CD4-positive, alpha-beta T cell treated with Interleukin-4 for 4 hours (primary cell): ENCODE measurements at places on chromosomes 12 and 14.

GRCh38 chr12:66971816-66972215 is 292.9 kb upstream of the GRIP1 start:
- DNase-seq: no peak

- peak; percentile 67 for DNase-seq
Observed at GRCh38 chr12:112980491-112981158, 2.3 kb downstream of the OAS2 start.

GRCh38 chr14:105155071-105155651 is 13.4 kb downstream of the JAG2 start:
- no peak for DNase-seq

- DNase-seq: peak; percentile 15
Observed at GRCh38 chr14:30620178-30620577, 1.9 kb upstream of the SCFD1 start.

DNA sequence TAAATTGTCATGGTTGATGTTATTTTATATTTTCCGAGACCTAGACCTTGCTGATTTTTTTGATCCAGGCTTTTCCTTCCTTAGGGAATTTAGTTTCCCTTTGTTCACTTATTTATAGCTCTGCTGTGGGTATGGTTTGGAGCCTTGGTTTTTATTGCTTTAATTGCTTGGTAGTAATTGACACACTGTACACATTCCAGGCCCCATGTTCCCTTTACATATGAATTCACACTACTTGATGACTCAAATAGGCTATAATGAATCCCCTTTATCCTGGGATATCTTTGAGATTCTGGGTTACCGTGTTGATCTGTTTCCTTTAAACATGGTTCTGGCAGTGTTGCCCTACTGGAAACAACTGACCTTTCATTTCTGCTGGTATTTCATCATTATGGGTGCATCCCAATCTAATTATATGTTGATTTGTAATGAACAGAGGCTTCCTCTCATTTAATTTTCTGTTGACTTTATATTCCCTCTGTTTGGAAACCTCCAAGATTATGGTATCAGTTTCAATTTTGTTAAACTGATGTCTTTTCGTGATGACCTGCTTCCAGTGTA is 424.0 kb downstream of the RAD51B start:
- no peak for DNase-seq

- DNase-seq: no peak
Observed at GRCh38 chr14:101563654-101564443, 2.6 kb downstream of the DIO3 start.

GRCh38 chr12:89451841-89452251 is 72.8 kb downstream of the GALNT4 start:
- no peak for DNase-seq

GRCh38 chr14:43135877-43136411 is 1371.1 kb downstream of the FSCB start:
- no peak for DNase-seq

- no peak for DNase-seq
Observed at GRCh38 chr14:99675951-99676350, 8.1 kb upstream of the CYP46A1 start.

GRCh38 chr14:92619671-92620456 is 106.3 kb downstream of the RIN3 start:
- DNase-seq: no peak

DNA sequence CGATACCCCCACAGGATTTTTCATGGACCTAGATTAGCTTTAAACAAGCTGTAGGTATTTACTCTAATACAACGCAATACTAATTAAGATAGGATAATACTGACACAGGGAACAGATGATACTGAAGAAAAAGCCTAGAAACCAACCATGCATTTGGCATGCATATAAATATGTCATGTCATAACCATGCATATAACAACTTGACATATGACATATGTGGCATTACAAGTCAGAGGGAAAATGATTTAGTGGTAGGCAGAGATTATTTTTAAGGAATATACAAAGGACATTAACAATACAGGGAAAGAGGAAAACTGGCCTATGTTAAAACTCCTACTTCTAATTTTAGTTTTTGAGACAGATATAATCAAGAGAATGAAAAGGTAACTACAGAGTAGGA is 27.9 kb downstream of the CAPS2 start:
- DNase-seq: no peak

- DNase-seq: no peak
Observed at GRCh38 chr12:65534238-65534841, 255.9 kb downstream of the MSRB3 start.

GRCh38 chr12:105352052-105352451 is 21.6 kb downstream of the C12orf75 start:
- no peak for DNase-seq

- DNase-seq: no peak
Observed at GRCh38 chr12:46553266-46553665, 180.7 kb upstream of the SLC38A2 start.

GRCh38 chr12:69553628-69554248 is 31.5 kb upstream of the CCT2 start:
- DNase-seq: no peak

DNA sequence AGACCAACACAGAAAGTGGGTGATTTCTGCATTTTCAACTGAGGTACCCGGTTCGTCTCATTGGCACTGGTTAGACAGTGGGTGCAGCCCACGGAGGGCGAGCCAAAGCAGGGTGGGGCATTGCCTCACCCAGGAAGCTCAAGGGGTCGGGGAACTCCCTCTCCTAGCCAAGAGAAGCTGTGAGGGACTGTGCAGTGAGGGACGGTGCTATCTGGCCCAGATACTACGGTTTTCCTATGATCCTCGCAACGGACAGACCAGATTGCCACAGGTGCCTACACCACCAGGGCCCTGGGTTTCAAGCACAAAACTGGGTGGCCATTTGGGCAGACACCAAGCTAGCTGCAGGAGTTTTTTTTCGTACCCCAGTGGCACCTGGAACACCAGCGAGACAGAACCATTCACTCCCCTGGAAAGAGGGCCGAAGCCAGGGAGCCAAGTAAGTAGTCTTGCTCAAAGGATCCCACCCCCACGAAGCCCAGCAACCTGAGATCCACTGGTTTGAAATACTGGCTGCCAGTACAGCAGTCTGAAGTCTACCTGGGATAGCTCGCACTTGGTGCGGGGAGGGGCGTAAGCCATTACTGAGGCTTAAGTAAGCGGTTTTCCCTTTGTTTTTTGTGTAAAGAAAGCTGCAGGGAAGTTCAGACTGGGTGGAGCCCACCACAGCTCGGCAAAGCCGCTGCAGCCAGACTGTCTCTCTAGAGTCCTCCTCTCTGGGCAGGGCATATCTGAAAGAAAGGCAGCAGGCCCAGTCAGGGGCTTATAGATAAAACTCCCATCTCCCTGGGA is 25.5 kb upstream of the NAA30 start:
- DNase-seq: no peak

GRCh38 chr12:13676880-13677279 is 304.5 kb downstream of the GRIN2B start:
- DNase-seq: no peak

- no peak for DNase-seq
Observed at GRCh38 chr14:96098309-96098998, 59.3 kb downstream of the C14orf132 start.

GRCh38 chr14:71638523-71639196 is 293.6 kb upstream of the RGS6 start:
- DNase-seq: no peak

- no peak for DNase-seq
Observed at GRCh38 chr12:105858981-105859710, 279.6 kb downstream of the NUAK1 start.

DNA sequence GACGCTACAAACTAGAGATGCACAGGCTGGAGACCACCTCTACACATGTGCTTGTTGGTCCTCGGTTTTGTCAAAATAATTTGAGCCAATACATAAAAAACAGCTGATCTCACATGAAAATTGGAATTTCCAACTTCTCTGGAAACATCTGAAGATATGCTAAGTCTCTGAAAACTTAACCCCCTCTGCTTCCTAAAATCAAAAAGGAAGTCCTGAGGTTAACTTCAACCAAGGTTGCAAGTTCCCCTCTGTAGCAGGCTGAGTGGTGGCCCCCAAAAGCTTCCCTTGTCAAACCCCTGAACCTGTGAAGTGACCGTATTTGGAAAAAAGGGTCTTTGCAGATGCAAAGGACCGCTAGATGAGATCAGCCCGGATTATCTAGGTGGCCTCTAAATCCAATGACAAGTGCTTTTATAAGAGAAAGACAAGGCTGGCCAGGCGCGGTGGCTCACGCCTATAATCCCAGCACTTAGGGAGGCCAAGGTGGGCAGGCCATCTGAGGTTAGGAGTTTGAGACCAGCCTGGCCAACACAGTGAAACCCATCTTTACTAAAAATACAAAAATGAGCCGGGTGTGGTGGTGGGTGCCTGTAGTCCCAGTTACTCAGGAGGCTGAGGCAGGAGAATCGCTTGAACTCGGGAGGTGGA is 32.0 kb upstream of the VPS37B start:
- no peak for DNase-seq

- DNase-seq: no peak
Observed at GRCh38 chr12:108033090-108033489, 96.0 kb upstream of the WSCD2 start.

GRCh38 chr12:132471011-132471857 is 18.7 kb upstream of the FBRSL1 start:
- no peak for DNase-seq

- DNase-seq: no peak
Observed at GRCh38 chr14:37711831-37712475, 116.5 kb downstream of the TTC6 start.

GRCh38 chr14:24013654-24014514 is 25.2 kb downstream of the DHRS4L2 start:
- peak; percentile 78 for DNase-seq

DNA sequence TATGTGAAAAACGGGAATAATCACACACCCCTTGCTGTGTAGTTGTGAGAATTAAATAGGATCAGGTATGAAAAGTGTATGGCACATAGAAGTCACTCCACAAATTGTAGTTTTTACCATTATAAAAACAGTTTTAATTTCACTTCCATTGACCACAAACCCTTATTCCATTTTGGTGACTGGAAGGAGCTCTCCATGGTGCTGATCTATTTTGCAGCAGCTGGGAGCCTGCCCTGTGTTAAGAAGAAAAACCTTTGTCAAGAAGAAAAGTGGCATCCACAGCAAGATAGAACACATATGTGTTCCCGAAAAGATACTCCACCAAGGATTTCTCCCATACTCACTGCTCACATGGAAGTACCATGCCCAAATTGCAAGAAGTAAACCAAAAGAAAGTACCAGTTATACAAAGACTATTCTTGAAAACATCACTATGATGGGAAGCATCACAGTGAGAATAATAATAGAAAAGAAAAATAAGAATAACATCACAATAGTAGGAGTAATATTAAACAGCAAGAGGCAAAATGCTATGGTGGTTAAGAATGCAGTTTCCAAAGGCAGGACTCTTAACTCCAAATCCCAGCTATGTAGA is 58.7 kb downstream of the TUNAR start:
- no peak for DNase-seq

GRCh38 chr12:65830305-65830704 is 6.0 kb downstream of the HMGA2 start:
- no peak for DNase-seq

DNA sequence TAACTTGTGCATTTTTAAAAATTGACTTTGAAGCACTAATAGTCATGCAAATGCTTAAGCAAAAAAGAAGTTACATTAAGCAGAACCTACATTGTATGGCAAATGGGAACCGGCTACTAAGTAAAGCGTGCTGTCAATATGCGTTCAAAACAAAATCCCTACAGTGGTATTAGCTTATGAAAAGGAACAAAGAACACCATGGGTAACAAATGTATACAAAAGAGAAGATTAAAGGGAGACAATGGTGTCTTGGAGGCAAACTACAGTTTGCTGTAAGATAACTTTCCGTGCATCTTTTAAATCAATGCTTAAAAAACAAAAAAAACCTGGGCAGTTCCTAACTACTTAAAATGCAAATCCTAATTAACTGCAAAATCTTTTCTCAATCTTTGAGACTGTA is 10.5 kb downstream of the CDK2AP1 start:
- no peak for DNase-seq

DNA sequence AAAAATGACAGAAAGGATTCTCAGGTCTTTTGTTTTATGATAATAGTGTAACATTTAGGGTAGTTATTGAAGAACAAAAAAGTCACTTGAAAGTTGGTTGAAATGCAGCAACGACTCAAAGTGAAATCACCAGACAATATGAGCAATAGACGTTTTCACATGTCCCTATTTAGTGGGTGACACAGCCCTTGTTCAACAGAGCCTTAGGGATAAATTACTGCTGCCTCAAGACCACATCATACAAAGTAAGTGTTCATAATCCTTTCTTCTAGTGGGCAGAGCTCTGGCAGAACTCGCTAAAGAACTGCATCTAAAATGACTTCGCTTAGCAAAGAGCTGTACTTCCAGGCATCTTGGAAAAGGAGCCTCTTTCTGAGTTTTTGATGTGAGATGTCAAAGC is 128.5 kb upstream of the LMNTD1 start:
- no peak for DNase-seq

DNA sequence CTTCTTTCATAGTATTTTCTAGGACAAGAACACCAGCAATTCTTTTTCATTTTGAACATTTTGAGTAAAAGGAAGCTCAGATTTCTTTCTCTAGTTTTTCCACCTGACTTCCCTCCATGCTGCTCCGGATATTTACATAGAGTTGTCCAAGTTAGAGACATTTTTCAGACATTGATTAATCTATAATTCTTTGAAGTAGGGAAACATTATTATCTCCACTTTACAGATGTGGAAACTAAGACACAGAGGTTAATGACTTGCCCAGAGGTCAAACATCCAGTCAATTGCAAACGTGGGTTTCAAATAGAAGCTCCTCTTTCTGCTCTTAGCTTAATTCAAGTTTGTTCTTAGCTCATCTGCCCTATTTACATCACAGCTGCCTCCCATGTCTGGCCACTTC is 138.3 kb downstream of the EGLN3 start:
- no peak for DNase-seq
